Thyroid gland (tissue), 4 donors: ENCODE measurements at places on chromosomes 7 and 10. TPM values are rescaled to one million over a fixed set of nuclear protein-coding genes. Genes with fewer than 3 reads are reported as not detected.
A peak's percentile ranks its signal among the peaks of the same experiment; 100 is the strongest.

DNA sequence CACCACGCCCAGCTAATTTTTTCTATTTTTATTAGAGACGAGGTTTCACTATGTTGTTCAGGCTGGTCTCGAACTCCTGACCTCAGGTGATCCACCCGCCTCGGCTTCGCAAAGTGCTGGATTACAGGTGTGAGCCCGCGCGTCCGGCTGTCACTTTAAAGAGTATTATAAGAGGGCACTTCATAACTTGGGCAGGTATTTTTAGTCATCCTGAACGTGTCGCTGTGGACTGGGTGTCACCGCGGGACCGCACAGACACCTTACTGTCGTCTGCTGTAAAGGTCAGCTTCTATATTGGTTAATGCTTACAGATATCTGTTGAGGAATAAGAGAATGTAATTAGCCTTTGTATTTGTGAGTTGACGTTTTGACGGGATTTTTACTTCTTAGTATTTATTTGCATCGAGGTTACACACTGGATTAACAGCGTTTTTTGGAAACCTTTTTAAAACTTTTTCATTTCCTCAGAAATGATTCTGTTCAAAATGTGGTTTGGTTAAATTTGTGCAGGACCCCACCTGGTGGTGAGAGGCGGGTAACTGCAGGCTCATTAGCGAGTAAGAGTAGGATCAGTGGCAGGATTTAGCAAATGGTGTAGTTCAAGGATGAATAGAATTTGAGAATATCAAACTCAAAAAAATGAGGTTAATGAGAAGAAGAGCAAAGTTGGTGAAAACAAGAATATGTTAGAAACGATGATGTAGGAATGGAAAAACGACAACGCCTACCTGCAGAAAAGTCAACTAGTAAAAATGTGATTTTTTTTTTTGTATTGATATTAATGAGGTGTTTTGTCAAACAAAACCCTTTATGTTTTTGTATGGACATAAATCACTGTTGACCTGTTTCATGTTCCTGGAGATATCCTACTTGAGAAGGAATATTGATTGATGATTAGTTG, 3.2 kb downstream of the DNAJB6 start:
- H3K27ac ChIP-seq = no peak overlapping the region
- no peaks in the 10 kb centered on the region for H3K27me3 ChIP-seq
- DNase-seq = peak; percentile 56
- no peak overlapping the region for H3K4me3 ChIP-seq
- H3K36me3 ChIP-seq = no peaks in the 10 kb centered on the region

- no peaks in the 10 kb centered on the region for H3K36me3 ChIP-seq
- no peak for DNase-seq
Observed at GRCh38 chr7:110186334-110186733, 904.6 kb upstream of the LRRN3 start.

DNA sequence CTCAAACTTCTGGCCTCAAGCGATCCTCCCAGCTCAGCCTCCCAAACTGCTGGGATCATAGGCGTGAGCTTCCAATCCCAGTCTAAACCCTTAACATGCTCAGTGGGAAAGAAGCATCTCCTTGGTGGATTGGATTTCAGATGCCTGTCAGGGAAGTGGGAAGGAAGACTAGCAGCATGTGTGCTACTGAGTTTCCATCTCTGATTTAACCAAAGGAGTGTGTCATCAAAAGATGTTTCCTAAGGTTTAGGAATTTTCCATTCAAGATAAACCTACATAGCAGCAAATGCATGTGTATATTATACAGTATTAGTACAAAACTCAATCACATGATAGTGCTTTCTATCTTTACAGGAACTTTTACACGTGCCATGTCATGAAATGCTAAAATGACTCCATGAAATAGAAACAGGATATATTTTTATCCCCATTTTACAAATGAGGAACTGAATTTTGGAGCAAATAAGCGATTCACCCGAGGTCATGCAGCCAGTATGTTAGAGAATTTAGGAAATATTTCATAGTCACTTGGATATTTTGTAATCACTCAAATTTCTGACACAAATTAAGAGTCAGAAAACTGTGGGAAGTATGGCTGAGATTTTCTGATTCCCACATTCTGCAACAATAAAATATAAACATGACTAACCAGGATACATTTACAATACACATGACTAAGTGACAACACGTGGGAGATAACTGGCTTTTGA, 11.4 kb upstream of the TMEM26 start:
- no peaks in the 10 kb centered on the region for H3K36me3 ChIP-seq
- no peak overlapping the region for H3K4me3 ChIP-seq
- DNase-seq = no peak
- H3K4me1 ChIP-seq = no peaks in the 10 kb centered on the region
- H3K27ac ChIP-seq = no peak overlapping the region

DNA sequence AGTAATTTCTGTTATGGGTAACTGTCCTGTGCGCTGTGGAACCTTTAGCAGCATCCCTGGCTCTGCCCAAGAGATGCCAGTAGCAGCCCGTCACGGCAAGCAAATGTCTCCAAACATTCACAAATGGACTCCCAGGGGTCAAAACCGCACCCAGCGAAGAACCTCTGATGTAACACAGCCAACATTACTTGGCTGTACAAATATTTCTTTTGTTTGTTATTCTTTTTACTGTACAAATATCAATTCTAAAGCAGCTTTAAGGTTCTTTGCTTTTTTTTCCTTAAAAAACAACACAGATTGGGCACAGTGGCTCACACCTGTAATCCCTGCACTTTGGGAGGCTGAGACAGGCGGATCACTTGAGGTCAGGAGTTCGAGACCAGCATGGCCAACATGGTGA, 182.5 kb downstream of the KMT2E start:
- H3K27me3 ChIP-seq = no peaks in the 10 kb centered on the region
- H3K4me3 ChIP-seq = no peak overlapping the region
- no peak for DNase-seq
- H3K27ac ChIP-seq = no peak overlapping the region
- peaks cover 5% of the 10 kb centered on the region for H3K4me1 ChIP-seq

- no peak overlapping the region for H3K4me3 ChIP-seq
- H3K4me1 ChIP-seq = no peaks in the 10 kb centered on the region
- no peak overlapping the region for H3K27ac ChIP-seq
- H3K27me3 ChIP-seq = no peaks in the 10 kb centered on the region
Observed at GRCh38 chr10:99444383-99445045, 14.1 kb upstream of the GOT1 start.

- no peaks in the 10 kb centered on the region for H3K4me1 ChIP-seq
- no peaks in the 10 kb centered on the region for H3K27me3 ChIP-seq
- H3K27ac ChIP-seq = peak within 1 kb of the TSS; percentile 61
Observed at GRCh38 chr7:90211391-90212148, at the start of gene STEAP2. Gene STEAP2 (plus strand): TSS chr7:90211740. CDS start chr7:90225083, 13,343 bp downstream.

DNA sequence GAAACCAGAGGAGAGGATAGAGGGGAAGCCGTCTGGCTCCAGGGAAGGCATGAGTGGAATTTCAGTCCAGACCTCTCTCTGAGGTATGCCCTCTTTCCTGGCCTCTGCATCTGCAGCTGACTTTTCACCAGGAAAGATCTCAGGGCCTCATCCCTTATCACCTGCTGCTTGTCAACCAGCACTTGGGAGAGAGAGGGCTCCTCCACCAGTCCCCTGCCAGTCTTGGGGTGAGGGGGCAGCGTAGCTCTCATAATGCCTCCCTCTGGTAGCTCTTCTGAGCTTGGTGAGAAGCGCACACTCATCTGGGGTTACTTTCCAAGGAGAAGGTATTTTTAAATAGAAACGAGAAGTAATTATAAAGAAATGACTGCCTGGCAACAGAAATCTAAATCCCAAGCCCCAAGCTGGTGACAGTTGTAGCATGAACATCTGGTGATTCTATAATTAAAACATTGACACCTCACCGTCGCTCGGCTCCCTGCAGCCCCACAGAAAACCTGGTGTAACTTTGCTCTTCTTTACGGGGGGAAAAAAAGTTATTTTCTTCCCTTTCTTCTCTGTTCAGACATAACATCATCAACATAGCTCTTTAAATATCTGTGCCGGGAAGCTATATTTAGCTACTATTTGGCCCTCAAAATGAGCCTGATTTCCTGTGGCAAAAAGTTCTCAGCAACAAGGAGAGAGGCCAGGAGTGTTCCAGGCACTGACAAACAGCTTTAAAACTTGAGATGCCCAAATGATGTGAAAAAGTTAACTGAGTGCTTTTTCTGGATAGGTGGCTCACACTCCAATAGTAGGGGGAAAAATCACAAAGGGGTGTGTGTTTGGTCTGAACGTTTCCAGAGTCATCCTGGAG, 26.9 kb downstream of the HIP1 start:
- H3K27me3 ChIP-seq = no peaks in the 10 kb centered on the region
- H3K27ac ChIP-seq = peak overlapping the region; percentile 63
- H3K4me3 ChIP-seq = no peak overlapping the region
- H3K36me3 ChIP-seq = no peaks in the 10 kb centered on the region
- no peaks in the 10 kb centered on the region for H3K4me1 ChIP-seq

DNA sequence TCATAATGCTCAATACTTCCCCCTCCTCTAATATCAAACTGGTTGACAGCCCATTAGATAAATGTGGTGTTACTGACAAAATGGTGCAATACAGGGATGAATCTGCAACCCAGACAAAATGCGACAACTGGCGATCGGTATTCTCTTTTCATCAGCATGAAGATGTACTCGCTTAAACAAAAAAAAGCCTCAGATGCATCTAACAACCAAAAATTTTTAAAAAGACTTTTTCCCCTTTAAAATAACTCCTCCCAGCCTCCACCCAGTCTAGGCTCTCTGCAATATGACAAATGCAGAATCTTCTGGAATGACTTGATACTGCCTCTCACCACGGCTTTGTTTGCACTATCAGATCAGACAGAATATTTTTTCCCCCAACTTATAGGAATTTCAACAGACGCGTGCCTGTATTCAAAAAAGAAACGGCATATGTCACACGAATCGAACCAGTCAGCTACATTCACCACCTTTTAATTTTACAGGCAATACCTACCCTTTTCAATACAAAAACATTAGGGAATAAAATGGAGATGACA, 1.2 kb downstream of the YWHAG start:
- H3K27ac ChIP-seq = peak overlapping the region; percentile 99
- H3K4me3 ChIP-seq = peak overlapping the region; percentile 97
- H3K4me1 ChIP-seq = peaks cover 30% of the 10 kb centered on the region
- no peaks in the 10 kb centered on the region for H3K27me3 ChIP-seq
- DNase-seq = no peak

DNA sequence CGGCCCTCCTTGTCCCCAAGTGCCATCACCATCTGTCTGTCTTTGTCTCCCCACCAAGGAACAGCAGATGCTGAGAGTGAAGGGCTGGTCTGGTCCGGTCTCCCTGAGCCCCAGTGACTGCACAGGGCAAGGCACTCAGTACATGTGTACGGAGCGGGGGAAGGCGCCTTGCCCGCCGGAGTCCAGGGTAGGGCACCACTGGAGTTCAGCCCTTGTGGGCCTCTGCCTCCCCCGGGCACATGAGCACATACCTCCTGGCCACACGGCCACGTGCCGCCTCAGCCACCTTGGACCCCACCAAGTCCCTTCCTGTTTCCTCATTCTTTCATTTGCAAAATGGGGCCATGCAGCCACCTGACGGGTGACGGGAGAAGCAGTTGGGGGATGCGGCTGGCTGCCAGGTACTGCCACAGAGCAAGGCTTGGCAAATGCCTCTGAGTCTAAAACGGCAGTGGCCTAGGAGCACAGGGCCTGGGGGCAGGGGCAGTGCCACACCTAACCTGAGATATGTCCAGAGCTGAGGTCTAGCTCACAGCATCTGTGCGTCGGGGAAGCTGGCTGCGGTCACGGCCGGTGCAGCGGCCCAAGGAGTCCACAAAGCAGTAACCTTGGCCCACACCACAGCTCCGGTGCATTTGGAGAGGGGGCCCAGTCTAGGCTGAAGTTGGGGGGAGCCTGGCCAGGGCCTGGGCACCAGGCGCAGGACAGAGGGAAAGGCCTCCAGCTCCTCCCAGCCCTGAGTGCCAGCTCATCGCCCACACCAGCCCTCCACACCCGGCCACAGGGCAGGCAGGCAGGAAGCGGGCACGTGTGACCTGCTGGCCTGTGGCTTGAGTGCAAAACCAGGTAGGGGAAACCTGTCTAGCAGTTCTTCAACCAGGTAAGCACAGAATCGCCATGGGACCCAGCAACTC, 5.2 kb downstream of the ADAP1 start:
- peaks cover 34% of the 10 kb centered on the region for H3K4me1 ChIP-seq
- no peaks in the 10 kb centered on the region for H3K27me3 ChIP-seq
- no peak overlapping the region for H3K4me3 ChIP-seq

GRCh38 chr10:94146746-94147145, 153.0 kb downstream of the PLCE1 start:
- no peaks in the 10 kb centered on the region for H3K36me3 ChIP-seq
- H3K4me3 ChIP-seq = no peak overlapping the region
- no peak for DNase-seq
- no peak overlapping the region for H3K27ac ChIP-seq

DNA sequence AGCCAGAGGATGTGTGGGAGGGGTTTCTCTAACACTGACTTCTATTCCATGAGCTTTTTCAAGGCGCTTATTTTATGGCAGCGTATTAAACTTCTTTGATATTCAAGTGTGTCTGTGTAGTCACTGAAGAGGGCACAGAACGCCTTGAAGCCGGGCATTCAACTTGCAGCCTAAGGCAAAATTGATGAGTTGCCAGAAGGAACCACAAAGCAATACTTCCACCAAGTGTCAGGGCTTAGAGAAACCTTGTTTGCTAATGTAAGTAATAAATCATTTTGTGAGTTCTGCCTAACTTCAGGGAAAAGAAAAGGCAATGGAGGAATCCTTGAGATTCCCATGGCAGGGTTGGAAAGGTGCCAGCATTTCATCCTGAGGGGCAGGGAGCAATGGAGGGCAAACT, 163.8 kb downstream of the LCOR start:
- H3K36me3 ChIP-seq = no peaks in the 10 kb centered on the region
- H3K27me3 ChIP-seq = no peaks in the 10 kb centered on the region
- no peak overlapping the region for H3K4me3 ChIP-seq
- DNase-seq = peak; percentile 14

DNA sequence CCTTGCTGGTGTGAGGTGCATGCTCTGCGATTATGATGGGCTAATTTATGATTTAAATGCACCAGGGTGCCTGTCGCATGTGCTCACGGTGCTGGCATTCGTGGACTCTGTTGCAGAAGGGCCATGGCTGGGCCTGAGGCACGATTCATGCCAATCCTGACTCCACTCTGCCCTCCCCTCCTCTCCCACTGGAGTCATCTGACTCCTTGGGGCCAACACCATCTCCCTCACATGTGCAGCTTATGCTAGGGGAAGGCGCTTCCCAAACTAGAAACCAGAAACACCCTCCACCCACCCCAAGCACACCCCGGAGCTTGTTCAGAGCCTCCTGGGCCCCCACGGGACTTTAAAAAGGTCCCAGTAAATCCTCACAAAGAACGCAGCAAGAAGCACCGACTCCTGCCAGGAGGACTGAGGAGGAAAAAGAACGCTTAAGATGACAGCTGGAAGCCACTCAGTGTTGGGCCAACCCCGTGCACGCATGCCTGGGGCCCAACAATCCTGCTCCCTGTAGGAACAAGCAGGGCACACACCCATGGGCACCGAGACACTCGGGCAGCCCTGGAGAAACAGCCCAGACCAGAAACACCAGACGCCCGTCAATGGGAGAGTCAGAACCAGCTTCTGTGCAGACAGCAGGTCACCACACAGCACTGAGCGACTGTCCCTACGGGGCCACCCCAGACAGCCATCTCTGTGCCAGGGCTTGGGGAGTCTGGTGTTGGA, 14.1 kb downstream of the BRI3 start:
- peaks cover 16% of the 10 kb centered on the region for H3K36me3 ChIP-seq
- peak overlapping the region; percentile 87 for H3K27ac ChIP-seq
- no peak overlapping the region for H3K4me3 ChIP-seq
- H3K4me1 ChIP-seq = peaks cover 28% of the 10 kb centered on the region

The MARVELD1 gene
- 13.3 TPM for total RNA-seq

The RBM28 gene
- 19.1 TPM for total RNA-seq

The STRIP2 gene
- 0.54 TPM for total RNA-seq

The CYP3A5 gene
- 0.24 TPM for total RNA-seq

The OR6B1 gene
- not detected for total RNA-seq

The STK17A gene
- 7.9 TPM for total RNA-seq

The COL26A1 gene
- not detected for total RNA-seq

The TEX36 gene
- not detected for total RNA-seq

The CNNM1 gene
- total RNA-seq = 0.56 TPM

The NEUROD6 gene
- total RNA-seq = not detected
